ENCODE measurements at places on chromosomes 5 and 9.
A peak's percentile ranks its signal among the peaks of the same experiment; 100 is the strongest.

GRCh38 chr5:148986636-148987035, 76.2 kb downstream of the SH3TC2 start:
- DNase-seq, result no peak

DNA sequence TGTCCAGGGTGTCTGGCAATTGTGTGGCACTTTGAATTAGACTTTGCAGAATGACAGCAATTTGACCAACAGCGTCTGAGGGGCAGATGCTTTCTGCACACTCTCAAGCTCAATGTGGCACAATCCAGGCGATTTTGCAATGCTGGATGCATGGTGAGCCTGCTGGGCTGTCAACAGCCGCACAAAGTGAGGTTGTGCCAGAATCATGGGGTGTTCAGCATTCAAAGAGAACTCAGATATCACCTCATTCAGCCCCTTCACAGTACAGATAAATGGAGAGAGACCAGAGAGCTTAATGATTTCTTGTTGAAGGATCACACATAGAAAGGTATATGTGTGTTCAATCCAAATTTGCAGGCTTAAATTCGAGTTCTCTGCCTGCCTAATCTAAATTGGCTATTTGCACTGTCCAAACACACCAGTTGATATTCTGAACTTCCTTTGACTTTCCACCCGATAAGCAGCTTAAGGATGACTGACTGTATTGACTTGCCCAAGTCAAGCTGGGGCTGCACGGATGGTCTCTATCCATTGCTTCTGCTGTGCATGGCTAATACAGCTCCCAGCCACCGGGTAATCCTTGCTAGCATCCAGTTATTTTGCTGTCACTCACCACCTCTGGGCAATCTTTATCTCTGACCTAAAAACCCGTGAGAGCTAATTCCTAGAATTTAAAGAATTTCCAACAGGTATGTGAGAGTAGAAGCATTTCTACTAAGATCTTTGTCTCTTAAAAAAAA, 157.9 kb upstream of the TAS2R1 start:
- DNase-seq, result no peak

GRCh38 chr9:133146746-133147411, 16.8 kb downstream of the GBGT1 start:
- no peak for DNase-seq

DNA sequence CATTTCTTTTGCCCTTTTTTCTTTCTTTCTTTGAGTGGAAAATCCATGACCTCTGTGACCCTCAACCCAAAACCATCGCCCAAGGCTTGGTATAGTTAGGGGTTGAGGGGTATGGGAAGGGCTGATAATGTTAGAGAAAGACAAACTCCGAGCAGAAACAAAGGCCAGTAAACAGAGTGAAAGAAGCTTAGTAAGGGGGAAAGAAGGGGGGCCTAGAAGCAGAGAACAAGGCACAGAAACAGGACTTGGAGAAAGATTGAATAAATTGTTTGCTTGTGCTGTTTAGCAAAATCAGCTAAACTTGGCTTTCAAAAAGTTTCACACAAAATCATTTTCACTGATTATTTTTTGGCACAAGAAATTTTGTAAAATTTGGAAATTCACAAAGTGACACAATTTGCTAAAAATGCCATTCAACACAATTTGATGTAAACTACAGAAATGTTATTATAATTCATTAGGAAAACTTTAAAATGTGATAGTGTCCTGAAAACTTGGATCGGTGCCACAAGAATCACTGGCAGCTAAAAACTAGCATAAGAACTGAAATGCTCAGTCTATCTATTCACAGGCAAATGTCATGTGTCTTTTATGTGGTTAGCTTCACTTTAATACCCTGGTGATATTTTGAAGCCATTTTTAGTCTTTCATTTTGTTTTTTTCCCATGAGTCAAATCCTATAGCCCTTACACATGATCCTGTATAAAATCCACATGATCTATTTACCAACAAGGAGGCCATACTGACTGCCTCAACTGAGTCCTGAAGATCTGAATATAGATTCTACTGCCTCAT, 276.4 kb downstream of the NR2F1-AS1 start:
- no peak for DNase-seq

DNA sequence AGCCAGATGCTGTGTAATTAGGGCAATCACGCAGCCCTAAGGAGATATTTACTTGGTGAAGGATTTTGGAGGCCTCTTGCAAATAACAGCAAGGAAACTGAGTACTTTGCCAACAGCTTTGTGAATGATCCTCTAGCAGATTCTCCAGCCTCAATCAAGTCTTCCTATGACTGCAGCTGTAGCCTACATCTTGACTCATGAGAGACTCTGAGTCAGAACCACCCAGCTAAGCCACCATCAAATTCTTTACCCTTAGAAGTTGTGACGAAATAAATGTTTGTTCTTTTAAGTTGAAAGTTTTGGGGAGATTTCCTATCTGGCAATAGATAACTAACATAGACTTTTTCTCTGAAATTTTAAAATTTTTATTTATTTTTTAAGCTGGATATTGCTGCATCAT, 237.6 kb upstream of the CCNH start:
- DNase-seq, result no peak

DNA sequence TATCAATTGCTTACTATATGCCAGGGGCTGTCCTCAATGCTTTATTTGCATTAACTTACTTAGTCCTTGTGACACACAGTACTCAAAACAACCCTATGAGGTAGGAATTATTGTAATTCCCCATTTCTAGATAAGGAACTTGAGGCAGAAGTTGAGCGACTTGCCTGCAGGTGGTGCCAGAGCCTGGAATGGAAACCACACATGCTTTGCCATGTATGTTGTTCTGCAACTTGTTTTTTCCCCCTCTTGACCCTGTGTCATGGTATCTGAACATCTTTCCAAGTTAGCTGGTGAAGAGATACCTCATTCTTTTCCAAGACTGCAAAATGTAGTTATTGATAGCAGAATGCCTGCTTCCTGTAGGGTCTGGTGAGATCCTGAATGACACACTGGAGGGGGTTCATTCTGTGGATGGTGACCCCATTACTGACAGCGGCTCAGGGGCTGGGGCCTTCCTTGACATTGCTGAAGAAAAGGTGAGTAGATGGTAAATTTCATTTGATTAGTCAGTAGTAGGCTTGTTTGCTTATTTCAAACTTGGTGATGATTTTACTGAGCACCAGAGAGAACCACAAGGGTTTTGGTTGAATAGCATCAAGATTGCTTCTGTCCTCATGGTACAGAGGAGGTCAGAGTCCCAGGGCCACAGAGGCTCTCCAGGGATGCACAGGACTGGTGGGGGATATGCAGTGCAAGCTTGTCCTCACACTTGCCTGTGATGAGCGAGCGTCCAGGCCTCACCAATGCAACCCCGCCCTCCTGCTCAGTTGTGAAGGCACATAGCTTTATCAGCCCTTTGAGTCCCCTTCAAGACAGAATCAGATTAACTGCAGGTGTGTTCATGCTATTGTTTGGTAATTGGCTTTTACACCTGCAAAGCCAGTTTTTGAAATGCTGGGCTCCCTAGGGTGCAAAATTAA, 57.0 kb downstream of the COL15A1 start:
- DNase-seq, result peak; percentile 84

DNA sequence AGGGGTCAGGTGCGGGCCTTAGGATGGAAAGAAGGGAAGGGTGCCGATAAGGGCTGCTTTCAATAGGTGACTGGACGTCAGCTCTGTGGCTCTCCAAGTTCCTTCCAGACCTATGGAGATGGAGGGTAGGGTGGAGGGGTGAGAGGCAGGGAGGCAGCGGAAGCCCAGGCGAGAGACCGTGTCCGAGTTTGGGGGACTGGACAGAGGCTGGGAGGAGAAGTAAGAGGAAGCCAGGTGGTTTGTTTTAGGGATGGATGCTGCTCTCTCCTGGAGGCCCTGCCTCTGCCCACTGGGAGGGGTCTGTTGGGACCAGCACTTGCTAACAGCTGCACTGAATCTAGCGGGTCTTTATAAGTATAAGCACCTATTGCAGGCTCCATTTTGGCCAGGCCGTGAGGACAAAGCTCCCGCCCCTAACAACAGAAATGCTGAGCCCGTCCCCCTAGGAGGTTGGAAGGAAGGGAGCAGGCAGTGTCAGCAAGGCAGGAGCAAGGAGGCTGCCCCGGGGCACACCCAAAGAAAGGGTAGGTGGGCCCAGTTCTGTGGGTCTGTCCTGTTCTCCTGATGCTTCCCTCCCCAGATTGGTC, 167.5 kb downstream of the DAB2IP start:
- DNase-seq, result no peak

DNA sequence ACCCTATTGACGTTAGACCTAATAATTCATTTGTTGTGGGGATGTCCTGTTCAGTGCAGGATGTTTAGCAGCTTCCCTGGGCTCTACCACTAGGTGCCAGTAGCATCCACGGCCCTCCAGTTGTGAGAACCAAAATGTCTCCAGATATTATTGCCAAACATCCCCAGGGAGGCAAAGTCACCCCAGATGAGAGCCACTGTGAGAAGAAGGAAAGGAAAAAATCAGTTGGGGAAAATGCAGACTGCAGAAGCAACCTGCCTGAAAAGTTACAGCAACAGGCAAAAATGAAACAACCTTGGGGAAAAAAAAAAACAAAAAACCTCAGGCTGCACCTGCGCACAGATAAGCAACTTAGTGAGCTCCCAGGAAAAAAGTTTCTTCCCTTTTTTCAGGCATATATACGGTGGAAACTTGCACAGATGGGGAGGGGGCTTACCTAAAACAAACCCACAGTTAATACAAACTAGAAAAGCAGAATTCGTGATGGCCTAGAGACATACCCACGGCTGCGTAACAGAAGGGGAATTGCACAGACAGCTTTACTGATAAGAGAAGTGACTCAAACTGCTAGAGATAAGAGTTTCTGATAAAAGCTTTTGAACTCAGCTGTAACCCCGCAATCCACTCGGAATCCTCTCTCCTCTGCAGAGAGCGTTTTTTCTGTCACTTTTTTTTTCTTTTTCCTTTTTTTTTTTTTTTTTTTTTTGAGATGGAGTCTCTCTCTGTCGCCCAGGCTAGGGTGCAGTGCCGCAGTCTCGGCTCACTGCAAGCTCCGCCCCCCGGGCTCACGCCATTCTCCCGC, 29.8 kb upstream of the FBP1 start:
- peak; percentile 67 for DNase-seq

- peak; percentile 64 for DNase-seq
These were observed 19.0 kb upstream of the PSIP1 start for GRCh38 chr9:15529566-15530324.

- no peak for DNase-seq
These were observed 65.4 kb downstream of the AUH start for GRCh38 chr9:91296354-91296753.

GRCh38 chr5:40121236-40121635, 558.5 kb upstream of the PTGER4 start:
- DNase-seq, result no peak

- no peak for DNase-seq
These were observed 1.0 kb downstream of the FAM200C start for GRCh38 chr5:160398806-160399205.

- peak; percentile 33 for DNase-seq
These were observed 141.9 kb downstream of the PBX3 start for GRCh38 chr9:125889112-125889475.

GRCh38 chr5:159735036-159735435, 181.2 kb upstream of the ADRA1B start:
- DNase-seq, result no peak

GRCh38 chr9:714675-715074, 126.8 kb upstream of the DMRT1 start:
- DNase-seq, result no peak

All from MV-4-11 (cell line).